ENCODE measurements at places on chromosomes 11 and 22. TPM values are rescaled to one million over a fixed set of nuclear protein-coding genes. Genes with fewer than 3 reads are reported as not detected.

DNA sequence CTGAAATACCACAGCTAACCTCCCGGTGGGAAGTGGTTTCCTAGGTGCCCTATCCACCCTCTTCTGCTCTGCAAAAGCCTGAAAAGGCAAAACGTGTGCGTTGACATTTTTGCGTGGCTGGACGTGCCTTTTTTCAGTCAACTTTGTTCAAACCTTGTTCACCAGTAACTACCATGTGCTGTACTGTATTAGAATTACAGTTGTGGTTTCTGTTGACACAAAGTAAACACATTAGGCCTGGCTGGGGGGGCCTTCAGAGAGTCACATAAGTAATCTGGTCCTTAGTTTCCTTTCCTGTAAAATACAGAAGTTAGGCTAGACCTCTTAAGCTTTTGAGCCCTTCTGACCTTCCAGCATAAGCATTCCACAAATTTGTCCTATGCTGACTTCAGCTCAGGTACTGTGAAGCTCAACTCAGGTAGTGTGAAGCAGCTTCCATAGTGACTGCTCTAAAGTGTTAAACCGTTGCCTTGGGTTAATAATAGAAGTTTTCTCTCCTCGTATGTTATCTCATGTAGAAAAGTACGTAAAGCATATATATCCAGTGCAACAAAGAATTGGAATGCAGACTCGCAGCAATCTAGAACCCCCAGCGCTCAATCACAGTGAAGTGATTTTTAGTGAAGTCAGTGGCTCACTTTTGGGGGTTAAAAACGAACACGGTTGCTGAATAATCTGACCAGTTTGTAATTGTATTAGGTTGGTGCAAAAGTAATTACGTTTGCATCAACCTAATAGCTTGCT, 1.8 kb downstream of the EWSR1 start:
- DNase-seq = no peak

GRCh38 chr11:82782825-82783374, 49.2 kb upstream of the FAM181B start:
- no peak for DNase-seq

DNA sequence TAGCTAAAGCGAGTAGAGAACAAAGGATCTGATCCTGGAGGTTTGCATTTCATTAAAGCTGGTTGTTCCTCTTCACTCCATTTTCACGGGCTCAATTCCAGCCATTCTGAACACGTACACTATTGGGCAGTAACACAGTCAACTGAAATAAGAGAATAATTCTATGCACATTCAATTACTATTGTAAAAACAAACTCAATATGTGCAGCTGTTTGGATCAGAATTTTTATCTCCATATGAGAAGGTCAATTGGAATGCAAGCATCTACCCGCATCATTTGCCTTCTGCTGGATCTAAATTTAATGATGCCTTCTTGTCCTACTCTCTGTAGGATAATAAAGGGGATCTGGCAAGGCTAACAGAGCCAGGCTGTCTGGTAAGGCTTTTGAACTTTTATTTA, 562.8 kb upstream of the CCDC179 start:
- DNase-seq = no peak

- no peak for DNase-seq
Observed at GRCh38 chr22:38849811-38850210, 6.0 kb upstream of the NPTXR start.

DNA sequence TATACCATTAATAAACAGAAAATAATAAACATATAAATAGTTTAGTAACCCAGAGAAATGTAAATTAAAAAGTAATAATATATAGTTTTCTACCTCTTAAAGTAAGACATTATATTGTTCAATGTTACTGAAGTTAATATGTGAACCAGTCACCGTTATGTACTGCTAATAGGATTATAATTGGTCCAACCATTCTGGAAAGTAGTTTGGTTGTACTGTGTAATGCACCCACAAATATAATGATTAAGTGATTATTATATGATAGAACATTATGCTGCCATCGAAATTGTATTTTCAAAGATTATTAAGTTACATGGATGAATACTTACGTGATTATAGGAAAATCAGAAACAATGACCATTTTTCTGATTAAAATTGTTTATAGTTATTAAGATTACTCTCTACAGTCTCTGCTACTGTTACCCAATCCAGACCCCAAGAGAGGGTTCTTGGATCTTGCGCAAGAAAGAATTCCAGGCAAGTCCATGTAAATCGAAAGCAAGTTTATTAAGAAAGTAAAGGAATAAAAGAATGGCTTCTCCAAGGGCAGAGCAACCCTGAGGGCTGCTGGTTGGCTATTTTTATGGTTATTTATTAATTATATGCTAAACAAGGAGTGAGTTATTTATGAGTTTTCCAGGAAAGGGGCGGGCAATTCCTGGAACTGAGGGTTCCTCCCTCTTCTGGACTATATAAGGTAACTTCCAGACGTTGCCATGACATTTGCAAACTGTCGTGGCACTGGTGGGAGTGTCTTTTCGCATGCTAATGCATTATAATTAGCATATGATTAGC, 50.1 kb downstream of the ACER3 start:
- no peak for DNase-seq

IGLL1 gene
- 0.49 TPM for polyA plus RNA-seq

PRR14L gene
- 26.0 TPM for polyA plus RNA-seq

KCNJ11 gene
- polyA plus RNA-seq = 2.7 TPM

DNA sequence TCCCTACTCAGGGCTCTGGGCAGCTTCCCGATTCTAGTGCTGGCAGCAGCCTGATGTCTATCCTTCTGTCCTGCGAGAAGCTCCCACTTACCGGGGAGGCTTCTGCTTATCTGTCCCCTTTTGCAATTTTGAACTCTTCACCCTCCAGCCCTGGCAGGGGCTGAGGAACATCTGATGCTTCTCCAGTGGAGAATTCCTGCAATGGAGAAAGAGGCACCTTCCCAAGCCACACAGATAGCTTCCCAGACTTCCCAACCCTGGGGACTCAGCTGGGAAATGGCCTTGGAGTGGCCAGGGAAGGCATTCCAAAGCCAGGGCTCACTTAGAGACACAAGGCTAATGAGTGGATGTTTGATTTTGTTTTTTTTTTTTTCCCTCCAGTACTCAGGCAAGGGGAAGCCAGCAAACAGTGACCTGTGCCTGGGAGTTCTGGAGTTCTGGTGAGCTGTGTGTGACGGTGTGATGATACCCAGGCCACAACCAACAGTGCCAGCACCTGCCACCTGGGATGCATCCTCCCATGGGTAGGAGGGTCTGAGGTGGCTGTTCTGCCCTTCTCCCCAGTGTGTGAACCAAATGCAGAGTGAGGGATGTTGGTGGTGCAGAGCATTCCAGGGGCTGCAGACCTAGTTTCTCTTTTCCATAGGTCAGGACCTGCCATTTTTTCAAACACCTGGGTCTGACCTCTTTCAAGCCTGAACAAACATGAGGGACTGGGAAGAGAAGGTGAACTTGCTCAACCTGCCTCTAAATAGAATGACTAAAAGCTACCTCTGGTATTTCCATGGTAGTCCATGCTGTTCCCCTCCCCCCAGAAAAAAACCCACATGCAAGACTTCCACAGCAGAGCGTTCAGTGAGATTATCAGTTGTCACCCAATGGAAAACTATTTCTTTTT, 95.1 kb downstream of the CCDC81 start:
- DNase-seq = no peak

GRCh38 chr22:27918341-27919221, 475 bp downstream of the PITPNB start:
- peak; percentile 45 for DNase-seq

- DNase-seq = no peak
Observed at GRCh38 chr11:57904376-57904775, 119.3 kb upstream of the OR9Q1 start.

DNA sequence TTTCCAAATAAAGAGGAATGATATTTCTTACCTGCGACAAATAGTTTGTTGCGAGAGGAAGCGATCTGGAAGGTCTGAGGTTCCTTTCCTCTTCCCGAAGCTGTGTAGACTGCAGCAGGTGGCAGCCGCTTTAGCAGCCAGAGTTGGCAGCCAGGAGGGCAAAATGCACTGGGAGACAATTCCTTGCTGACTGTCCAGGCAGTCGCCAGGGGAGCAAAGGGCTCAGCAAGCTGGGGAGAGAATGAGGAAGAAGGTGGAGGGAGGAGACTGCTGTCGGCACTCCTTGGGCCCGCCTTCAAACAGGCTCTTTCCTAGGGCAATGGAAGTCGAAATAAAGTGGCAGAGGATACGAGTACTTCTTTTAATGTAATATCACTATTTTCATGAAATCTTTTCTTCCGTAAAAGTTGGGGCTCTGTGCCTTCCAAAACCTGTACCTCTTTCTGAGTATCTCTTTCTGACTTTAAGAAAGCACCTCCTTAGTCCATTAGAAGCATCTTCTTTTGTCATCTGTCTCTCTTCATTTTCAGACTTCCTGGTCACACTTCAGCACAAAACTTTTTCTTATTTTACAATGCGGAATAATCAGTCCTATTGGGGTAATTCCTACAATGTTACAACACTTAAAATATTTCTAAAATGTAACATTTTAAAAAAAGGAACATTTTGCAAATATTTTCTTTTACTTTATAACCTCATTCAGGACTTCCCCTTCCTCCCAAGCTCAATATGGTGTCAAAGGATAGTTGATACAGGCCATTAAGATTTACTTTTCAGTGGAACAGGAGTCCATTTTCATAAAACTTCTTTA, at the start of gene IL18:
Gene IL18, minus strand, starts transcription at position 220 of the 811 bp plus-strand sequence. CDS start 9,041 bp downstream, outside the sequence.
- DNase-seq = no peak

- no peak for DNase-seq
Observed at GRCh38 chr11:59180168-59180776, 8.3 kb downstream of the DTX4 start.

GRCh38 chr22:46803031-46803880, 40.8 kb downstream of the TBC1D22A start:
- DNase-seq = no peak

SYCE3 gene
- not detected for polyA plus RNA-seq

INS gene
- polyA plus RNA-seq = not detected

DNA sequence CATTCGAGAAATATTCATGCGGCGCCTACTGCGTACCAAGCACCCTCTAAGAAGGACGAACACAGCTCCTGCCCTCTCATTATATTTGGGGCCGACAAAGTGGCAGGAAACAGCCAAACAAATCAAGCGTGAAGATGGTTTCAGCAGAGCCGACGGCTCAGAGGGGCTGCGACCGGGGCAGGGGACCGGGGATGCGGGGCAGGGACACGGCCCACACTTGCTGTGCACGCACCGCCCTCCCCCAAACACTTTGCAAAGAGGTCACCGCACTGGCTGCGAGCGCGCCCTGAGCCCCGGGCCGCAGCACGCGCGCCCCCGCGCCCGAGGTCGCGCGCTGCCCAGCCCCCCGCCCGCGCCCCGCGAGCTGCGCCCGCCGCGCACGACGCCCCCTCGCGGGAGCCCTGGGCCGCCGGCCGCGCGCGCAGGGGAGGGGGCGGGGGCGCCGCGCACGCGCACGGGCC, 255 bp upstream of the SYNGR1 start:
- no peak for DNase-seq

GP1BB gene
- polyA plus RNA-seq = 4.1 TPM

DNA sequence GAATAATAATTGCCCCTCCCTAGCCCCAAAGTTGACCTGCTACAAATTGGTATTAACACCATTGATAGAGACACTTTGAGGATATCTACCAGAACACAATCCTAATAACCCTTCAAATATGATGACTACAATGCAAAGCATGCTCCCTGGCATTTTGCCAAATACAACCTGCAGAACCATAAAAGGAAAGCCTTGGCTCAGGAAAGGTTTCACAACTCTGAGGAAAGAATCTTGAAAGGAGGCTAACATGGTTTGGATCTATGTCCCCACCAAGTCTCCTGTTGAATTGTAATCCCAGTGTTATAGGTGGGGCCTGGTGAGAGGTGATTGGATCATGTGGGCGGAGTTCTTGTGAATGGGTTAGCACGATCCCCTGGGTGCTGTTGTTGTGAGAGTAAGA, 140.4 kb upstream of the ARHGAP42 start:
- DNase-seq = no peak

DNA sequence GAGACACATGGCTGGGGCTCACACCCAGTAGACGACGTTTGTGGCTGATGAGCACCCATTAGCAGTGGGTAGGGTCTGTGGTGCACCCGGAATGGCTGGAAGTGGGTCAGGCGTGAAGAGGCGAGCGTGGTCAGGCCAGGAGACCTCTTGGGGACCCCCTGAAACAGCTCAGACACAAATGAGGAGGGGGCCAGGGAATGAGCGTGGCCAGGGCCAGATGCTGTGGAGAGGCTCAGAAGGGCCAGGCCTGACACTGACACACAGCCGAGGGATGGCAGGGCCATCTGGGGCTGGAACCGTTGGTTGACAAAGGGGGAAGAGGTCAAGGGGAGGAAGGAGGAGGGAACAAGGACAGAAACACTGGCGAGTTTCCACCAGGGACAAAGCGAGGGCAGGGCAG, 162.8 kb downstream of the SHANK2 start:
- DNase-seq = no peak

DNA sequence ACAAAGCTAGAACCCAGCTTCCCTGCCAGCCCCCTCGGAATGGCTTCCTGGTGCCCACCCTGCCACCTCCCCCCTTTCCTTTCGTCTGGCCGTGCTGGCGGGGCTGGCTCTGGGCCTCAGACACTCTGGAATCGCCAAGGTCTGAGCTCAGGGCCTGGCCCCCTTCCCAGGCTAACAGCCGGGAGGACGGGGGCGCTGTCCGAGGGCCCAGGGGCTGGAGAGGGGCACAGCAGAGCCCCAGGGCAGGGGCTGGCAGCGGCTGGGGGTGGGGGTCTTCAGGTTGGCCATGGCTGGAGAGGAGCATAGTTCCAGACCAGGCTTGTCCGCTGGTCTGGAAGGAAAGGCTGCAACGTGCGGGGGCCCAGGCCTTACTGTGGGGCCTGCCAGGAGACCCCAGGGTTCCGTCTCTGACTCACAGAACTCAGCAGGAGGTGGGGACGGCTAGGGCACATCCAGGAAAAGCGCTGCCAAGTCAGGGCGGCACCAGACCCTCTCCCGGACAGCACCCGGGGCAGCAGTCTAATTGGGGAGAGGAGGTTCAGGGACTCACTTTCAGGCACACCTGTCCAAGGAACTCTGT, 861 bp upstream of the LTBP3 start:
- DNase-seq = no peak

LYVE1 gene
- 61.7 TPM for polyA plus RNA-seq

- DNase-seq = peak; percentile 20
Observed at GRCh38 chr11:120254788-120255518, 15.0 kb downstream of the POU2F3 start.

DNA sequence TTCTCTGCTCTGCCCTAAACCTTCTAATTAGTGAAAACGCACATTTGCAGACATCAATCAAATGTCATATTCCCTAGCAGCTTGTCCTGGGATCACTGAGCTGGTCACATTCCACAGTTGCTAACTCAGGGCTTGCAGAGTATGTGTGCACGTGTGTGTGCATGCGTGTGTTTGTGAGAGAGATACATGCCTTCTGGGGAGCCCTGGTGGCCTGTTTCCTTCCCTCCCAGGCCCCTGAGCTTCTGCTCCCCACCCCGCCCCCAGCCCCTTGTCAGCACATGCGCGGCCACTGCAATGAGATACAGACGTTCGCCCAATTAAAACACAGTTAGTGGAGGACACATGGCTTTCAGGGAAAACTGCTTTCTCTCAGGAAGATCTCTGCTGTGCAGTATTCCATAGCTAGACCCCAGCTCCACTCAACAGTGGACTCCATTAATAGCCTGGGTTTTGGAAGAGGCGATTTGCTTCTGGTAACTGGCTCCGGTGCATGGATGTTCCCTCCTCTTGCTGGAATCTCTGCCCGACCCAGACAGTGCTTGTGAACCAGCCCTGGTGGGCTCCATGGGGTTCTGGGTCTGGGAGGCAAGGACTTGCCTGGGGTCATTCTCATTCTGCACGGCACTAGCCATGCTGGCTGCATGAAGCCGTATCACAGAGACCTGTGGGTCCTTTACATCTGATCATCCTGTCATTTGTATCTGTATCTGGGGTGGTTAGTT, 17.7 kb downstream of the LRP5 start:
- DNase-seq = no peak

ZNRF3 gene
- 32.3 TPM for polyA plus RNA-seq

HORMAD2 gene
- polyA plus RNA-seq = not detected

GRCh38 chr11:62543680-62544444, 2.7 kb downstream of the AHNAK start:
- DNase-seq = no peak

All from right renal pelvis (tissue), 4 donors.